Iris pigment epithelial cell (primary cell): ENCODE measurements at places on chromosomes 13 and 19.

GRCh38 chr19:32012886-32013631, 332.4 kb upstream of the ZNF507 start:
- peak; percentile 19 for DNase-seq

- DNase-seq = peak; percentile 47
Measured at GRCh38 chr19:53865918-53866864, 1.5 kb upstream of the MYADM start.

GRCh38 chr19:507286-508203, at the start of gene TPGS1:
Gene TPGS1 (plus strand): TSS chr19:507497. CDS start chr19:507507, 10 bp downstream.
- peak; percentile 100 for DNase-seq

DNA sequence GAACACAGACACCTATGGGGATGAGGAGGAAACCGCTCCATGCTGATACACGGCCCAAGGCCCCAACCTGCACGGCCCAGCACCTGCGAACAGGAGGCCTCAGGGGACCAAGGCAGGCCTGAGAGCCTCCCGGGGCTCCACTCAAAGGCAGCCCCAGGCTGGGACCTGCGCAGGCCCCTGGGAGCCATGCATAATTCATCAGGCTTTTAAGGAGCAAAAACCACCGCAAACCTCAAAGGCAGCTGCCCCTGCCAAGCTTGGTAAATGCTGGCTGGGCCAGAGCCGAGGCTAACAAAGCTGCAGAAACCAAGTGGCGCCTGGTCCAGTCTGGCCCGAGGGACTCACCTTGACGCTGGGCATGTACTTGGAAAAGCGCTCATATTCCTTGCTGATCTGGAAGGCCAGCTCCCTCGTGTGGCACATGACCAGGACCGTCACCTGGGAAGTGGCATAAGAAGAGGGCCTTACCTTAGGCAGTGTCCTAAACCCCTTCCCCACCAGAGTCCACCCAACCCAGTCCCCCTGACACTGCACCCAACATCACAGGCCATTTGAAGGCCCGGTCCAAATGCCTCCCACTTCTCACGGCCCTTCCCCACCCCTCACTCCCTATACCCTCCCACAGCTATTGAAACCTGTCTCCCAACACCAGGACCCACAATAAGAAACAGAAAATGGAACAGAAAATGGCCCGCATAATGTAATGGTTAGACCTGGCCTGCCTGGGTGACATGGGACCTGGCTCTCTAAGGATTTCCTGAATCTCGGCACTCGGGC, 7.8 kb downstream of the DDX39A start:
- DNase-seq = no peak

DNA sequence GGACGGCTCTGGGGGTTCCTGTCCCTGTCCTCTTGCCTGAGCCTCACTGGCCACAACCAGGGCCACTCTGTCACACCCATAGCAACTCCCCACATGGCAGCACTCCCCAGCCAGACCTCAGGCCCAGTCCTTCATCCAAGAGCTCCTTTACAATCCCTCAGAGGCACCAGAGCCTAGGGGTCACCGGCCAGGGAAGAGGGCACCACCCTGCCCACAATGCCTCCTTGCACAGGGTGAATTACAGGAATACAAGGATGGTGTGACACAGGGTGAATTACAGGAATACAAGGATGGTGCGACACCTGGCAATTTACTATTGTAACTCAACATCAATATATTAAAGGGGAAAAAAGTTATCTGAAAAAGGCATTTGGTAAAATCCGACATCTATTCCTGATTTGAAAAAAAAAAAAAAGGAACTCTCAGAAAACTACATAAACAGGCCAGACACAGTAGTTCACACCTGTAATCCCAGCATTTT, 16.5 kb downstream of the MIER2 start:
- DNase-seq = no peak

- DNase-seq = no peak
Measured at GRCh38 chr13:98265692-98266551, 88.9 kb upstream of the RNF113B start.

GRCh38 chr19:57672466-57672865, 3.7 kb downstream of the ZSCAN4 start:
- no peak for DNase-seq

DNA sequence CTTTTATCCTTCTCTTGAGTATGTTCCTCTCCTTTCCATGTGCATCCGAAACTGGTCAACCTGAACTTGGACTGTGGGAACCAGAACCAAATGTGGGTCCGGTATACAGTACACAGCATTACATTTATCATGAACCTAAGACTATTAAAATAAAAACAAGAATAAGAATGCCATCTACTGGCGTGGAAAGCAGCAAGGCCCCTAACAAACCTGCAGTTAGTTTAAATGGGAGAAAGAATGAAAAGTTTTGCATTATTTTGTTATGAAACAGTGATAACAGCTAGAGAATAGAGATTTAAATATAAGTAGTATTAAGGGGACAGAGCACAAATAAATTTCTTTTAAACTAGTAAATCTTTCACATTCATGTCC, 159.5 kb downstream of the RBM26 start:
- DNase-seq = no peak

- DNase-seq = peak; percentile 93
Measured at GRCh38 chr19:48634424-48635262, 2.5 kb downstream of the DBP start.

DNA sequence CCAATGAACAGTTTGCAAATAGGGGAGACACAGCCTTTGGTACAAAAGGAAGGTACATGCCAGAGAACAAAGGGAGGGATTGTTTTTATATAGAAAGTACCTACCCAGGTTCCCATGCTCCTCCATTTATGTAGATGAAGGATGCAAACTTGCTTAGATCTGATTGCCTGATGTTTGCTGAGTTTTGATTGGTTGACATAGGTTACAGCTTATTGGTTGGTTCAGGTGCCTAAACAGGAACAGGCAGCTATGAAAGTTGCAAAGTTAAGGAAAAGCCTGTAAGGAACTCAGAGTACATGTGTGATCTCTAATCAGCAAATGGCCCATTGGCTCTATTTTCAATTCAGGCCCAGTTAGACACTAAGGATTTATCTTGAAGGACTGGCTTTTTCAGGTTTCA, 6.5 kb upstream of the NAA16 start:
- no peak for DNase-seq

DNA sequence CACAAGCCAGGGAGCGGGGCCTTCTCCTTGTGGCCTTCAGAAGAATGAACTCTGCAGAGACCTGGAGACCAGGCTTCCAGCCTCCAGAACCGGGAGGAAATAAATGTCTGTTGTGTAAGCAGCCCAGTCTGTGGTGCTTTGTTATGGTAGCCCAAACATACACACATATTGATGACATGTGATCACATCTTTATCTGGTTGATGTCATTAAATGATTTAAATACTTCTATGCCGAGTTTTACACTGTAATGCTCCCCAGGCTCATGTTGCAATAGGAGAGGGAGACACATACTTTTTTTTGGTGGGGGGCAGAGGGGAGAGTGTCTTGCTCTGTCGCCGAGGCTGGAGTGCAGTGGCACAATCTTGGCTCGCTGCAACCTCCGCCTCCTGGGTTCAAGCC, 188.0 kb upstream of the IRS2 start:
- peak; percentile 47 for DNase-seq

DNA sequence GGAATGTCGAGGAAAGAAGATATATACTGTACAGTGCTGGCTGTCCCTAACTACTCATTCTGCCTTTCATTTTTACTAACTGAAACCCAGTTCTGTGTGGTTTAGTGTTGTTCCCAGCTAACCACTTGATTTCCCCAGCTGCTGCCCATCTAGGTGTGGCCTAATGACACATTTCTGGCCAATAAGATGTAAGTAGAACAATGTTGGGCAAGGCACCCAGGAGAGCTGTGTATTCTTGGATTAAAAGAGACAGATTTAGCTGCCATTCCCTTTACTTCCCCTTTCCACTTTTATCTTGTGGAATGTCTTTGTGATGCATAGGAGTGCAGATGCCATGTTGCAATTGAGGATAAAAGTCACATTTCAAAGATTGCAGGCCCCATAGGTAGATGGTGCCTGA, 28.3 kb upstream of the PCDH9 start:
- peak; percentile 6 for DNase-seq

DNA sequence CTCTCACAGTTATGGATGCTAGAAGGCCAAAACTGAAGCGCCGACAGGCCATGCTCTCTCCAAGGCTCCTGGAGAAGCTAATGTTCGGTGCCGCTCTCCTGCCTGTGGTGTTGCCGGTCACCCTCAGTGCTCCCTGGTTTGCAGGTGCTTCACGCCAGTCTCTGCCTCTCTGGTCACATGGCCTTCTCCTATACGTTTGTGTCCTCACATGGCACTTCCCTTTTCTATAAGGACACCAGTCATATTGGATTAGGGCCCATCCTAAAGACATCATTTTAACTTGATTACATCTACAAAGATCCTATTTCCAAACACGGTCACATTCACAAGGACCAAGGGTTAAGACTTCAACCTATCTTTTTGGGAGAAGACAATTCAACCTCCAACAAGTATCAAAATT, 671.3 kb upstream of the ARGLU1 start:
- no peak for DNase-seq

- no peak for DNase-seq
Measured at GRCh38 chr13:90564096-90564495, 783.4 kb upstream of the MIR17HG start.

- DNase-seq = no peak
Measured at GRCh38 chr19:58521651-58522050, 2.0 kb upstream of the ZBTB45 start.

GRCh38 chr13:45943965-45944364, 92.4 kb upstream of the SIAH3 start:
- DNase-seq = peak; percentile 47

DNA sequence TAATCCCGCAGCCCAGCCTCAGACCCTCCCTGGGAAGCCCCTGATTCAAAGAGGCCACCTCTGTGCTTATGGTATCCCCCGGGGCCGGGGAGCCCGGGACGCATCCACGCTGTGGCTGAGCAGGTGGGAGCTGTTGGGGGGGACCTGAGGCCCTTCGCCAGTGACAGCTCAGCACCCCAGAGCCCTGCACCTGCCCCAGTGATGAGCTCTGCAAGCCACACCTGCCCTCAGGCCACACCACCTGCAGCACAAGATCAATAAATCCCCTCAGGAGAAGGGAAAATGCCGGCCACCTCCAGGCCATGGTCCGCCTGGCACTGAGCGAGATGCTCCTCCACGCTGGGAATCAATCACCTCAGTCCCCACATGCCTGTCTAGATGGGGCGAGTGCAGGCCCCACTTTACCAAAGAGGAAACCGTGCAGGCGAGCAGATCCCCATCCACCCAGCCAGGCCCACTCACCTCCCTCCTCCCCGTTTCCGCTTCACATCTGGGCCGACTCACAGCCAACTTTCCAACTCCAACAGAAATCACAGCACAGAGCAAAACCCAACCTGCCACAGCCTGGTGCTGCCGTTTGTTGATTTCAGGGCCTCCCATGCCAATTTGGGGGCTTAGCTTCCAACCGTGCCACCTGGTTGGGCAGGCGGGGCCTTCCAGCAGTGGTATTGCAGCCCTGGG, 12.8 kb downstream of the MOB3A start:
- DNase-seq = no peak

DNA sequence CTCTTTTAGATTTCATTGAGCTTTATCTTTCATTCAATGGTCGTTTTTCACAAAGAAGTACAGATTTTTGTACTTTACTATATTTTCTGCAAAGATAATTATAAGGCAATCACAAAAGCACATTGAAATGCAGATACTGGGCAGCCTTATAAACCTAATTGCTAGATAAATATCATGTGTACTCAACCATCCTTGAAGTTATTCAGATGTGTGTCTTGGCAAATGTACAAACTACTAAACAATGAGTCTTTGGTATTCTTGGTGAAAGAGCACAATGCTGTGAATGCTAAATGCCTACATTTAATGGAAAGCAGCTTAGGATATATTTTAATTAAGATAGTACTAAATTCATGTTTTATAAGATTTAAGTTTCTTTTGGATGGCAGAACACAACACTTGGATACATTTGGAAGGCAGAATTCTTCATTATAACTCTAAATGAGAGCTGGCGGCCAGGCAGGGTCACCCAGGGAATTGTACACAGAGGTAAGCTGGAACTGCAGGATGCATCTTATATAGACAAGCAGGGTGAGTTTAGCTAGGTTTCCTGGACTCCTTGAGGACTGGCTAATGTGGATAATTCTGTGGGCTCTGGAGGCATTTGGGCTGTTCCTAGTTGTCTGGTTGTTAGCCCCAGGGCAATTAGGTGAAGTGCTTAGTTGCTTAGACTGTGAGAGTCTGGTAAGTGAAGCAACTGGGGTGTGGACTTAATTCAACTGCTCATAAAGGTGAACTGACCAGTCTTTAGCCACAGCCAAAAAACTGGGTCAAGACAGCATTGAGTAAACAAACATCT, 286.6 kb downstream of the PCDH20 start:
- peak; percentile 0 for DNase-seq

DNA sequence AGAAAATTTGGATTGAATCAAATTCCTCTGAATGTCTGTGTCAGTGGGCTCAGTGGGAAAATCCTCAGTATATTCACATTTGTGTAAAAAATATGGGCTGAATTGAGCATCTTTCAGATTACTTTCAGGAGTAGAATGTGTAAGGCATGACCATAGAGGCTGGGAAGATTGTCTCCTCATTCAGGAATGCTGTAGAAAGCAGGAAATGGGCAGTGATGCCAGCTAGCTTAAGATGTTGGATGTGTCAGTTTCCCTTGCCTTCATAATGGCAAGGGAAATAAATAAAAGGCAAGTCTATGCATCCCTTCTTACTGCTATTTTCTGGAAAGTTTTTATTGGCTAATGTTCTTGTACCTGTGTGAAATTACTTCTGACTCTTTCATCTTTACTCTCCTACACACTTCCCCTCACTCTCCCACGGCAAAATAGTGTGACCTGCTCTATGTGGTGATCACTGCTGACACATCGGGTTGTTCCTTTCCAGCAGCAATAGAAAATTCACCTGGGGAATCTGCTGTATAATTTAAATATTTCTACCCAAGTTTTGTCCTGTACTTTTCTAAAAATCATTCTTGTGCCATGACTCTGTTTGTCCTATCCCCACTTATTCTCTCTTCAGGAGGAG, 103.2 kb downstream of the LMO7 start:
- DNase-seq = no peak

- no peak for DNase-seq
Measured at GRCh38 chr13:71316792-71317363, 550.1 kb downstream of the DACH1 start.

DNA sequence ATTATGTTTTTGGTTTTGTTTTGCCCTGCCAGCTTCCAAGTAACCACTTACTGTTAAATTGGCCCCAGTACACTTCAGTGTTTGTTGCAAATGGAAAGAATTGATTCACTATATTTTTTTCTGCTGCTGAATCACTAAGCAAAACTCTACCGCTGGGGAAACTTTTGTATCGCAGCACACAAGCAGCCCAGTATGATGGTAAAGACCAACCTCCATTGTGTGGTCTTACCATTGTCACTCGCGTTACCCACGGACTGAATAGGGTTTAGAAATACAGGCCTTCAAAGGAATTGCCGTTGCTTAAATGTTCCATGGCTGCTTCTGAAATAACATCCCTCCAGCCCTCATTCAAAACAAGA, 7.9 kb downstream of the SPATA13 start:
- no peak for DNase-seq
